ENCODE measurements at places on chromosomes 3 and 15.

- DNase-seq, result no peak
These were observed 349.4 kb upstream of the DCBLD2 start for GRCh38 chr3:99250821-99251355.

GRCh38 chr3:100067589-100067988 is 46.7 kb downstream of the FILIP1L start:
- DNase-seq, result no peak

DNA sequence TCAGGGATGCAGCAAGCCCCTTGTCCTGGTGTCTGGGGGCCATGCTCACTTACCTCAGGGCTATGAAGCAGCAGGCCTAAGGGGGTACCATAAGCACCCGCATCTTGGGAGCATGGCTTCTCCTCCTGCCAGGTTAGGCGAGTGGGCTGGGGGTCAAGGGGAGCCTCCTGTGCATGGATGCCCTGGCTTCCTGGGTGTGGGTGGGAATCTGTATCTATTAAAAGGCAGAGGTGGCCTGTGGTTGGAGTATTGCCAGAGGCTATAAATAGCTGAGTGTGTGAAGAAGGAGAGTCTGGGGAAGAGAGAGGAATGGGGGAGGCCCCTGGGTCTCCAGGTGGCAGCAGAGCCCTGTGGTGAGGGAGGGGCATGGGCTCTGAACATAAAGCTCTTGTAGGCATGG is 19.5 kb downstream of the ACVR2B start:
- DNase-seq, result no peak

DNA sequence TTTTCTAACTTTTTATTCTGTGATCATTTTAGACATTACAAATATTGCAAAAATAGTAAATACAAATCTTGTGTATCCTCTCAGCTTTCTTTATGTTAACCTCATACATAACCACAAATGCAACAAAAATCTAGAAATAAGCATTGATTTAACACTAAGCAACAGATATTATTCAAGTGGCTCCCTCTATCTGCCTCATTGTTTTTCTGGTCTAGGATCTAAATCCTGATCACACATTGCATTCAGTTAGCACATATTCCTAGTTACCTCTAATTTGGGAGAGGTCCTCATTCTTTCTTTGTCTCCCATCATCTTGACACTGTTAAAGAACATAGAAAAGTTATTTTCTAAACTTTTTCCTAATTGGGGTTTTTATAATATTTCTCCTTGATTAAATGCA is 1126.0 kb downstream of the ROBO2 start:
- no peak for DNase-seq

DNA sequence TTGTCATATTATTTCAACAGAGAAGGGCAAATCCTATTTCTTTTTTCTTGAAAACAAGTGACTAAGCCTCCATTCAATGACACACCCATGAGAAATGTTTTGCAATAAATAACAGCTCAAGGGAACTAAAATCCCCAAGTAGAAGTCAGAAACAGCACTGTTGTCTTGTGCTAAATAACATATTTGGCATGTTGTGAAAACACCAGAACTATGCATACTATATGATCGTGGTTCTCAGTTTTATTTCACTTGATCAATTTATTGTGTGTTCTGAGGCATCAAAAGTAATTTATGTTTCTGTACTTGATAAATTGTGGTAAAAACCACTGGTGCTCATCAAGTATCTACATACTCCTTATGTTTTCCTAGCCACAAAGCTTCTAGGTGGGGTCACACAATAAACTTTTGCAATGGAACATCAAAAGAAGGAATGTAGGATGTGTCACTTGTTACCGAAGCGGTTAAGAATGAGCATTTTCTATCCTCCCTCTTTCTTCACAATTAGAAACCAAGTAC is 691.7 kb upstream of the CBLB start:
- no peak for DNase-seq

DNA sequence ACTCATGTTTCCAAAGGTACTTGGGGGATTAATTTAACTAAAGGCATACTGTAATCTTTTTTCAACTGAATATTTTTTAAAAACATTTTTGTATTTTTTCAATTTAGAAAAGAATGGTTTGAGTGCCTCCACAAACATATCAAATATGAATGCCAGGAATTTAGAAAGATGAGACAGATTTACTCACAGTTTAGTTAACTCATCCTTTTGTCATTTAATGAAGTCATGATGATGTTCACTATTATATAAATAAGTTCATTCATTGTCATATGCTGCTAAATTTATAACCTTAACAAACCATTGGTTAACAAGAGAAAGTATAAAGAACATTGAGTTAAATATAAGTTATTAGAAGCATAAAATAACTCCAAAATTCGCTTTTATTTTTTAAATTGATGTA is 50.0 kb downstream of the FGF7 start:
- DNase-seq, result no peak

- DNase-seq, result no peak
These were observed 13.2 kb upstream of the SECISBP2L start for GRCh38 chr15:49059491-49059890.
